Adipocyte (in vitro differentiated cells): ENCODE measurements at places on chromosomes 12 and 14.

DNA sequence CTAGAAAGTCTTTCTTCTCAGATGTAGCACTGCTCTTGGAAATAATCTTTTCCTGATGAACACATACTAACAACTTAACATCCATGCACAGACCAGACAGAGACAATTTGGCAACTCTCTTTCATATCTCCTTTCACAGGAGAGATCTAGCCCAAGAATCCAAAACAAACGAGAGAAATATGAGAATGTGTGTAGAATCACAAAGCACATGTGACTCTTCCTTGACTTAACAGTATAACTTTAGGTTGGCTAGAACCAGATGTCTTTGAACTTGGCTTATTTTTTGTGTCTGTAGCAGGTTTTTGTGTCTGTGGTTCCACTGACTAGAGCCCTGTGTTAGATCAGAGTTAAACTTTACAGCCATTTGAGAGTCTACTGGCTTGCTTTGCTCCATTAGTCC lies 114.2 kb downstream of the STXBP6 start:
- peak; percentile 40 for DNase-seq

GRCh38 chr14:65433157-65433556 lies 20.6 kb downstream of the FUT8 start:
- DNase-seq, result no peak

DNA sequence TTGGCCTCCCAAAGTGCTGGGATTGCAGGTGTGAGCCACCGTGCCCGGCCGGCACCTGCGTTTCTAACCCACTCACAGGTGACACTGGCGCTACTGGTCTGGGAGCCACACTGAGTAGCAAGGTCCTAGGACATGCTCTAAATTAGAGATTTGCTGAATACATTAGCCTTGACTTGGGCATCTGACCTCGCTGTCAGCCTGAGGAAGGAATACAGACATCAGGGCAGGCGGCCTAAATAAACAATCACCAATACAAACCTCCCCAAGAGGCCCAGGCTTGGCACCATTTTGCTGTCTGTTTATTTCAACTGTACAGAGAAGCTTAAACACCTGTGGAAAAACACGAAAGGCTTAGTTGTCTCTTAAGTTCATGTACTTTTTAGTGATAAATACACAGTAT lies 27.5 kb downstream of the P2RX4 start:
- no peak for DNase-seq

DNA sequence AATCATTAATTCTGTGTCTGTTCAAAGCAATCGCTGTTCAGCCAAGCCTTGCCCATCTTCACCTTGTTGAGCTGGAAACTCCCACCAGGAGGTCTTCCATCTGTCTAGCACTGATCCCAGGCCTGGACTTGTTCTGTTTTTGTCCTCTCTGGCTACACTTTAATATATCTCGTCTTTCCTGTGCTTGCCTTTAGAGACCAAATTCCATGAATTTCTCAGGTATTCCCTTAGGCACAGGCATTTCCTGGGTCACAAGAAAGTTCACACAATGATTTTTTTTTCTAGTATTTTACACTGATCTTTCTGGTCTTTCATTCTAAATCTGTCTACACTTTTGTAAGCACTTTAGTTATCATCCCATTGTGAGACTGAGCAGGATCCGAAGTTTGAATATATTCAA lies 116.4 kb upstream of the CCND2 start:
- DNase-seq, result no peak

- DNase-seq, result no peak
Observed at GRCh38 chr12:49744363-49744885, 3.1 kb downstream of the TMBIM6 start.

GRCh38 chr14:65282896-65283253 lies 129.7 kb upstream of the FUT8 start:
- no peak for DNase-seq

- peak; percentile 70 for DNase-seq
Observed at GRCh38 chr14:61609884-61610283, 85.4 kb upstream of the HIF1A start.

- DNase-seq, result peak; percentile 71
Observed at GRCh38 chr12:99605-100004, 33.0 kb downstream of the IQSEC3 start.

DNA sequence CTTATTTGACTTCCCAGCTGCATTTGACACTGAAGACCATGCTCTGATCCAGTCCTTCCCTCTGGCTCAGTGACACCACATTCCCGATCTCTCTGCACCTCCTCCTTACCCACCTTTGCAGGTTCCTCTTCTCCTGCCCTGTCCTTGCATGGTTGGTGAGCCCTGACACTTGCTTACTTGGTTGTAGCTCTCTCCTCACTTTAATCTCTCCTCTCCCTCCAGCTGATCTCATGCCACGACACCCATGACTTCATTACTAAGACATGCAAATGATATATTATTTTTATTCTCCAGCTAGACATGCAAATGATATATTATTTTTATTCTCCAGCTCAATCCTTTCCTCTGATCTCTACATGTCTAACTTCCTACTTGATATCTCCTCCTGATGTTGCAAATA lies at the start of gene SERPINA9:
Gene SERPINA9 (minus strand): TSS at position 175 of the 400 bp plus-strand sequence. CDS start 6,357 bp downstream, outside the sequence.
- no peak for DNase-seq

- peak; percentile 7 for DNase-seq
Observed at GRCh38 chr14:55665067-55665675, 85.2 kb downstream of the KTN1 start.

GRCh38 chr12:3533703-3534386 lies 42.8 kb downstream of the PRMT8 start:
- DNase-seq, result peak; percentile 7

- DNase-seq, result no peak
Observed at GRCh38 chr12:53975064-53975471, 314 bp upstream of the HOTAIR start.

DNA sequence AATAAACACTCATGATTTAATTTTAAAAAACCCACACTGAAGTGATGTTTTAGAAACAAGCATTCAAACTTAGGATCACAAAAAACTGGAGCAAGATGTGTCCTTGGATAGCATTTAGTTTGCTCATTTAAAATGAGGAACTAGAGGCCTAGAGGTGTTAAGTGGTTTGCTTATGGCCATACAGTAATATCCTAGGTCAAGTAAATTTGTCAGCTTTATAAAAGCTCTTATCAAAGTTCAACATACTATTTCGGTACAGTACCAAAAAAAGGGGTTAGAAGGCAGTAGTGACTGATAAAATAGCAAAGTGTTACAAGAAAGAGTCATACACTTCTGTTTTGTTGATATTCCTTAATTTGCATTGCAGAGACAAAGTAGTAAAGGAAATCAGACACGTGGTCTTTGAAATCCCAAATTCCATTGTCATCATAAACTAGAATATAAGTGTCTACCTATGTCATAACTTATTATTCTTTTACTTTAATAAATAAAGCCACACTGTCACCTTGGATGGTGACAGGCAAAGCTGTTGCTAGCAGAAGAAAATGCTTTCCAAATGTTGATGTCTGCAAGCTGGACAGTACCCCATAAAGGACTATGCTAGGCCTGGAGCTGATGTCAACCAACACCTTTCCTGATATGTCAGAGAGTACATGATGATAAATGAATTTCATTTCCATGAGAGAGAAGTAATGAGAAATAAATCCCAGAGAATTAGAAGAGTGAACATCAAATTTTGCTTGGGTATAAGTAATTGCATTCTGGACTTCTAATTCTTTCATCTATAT lies 17.6 kb upstream of the SRP54 start:
- no peak for DNase-seq

DNA sequence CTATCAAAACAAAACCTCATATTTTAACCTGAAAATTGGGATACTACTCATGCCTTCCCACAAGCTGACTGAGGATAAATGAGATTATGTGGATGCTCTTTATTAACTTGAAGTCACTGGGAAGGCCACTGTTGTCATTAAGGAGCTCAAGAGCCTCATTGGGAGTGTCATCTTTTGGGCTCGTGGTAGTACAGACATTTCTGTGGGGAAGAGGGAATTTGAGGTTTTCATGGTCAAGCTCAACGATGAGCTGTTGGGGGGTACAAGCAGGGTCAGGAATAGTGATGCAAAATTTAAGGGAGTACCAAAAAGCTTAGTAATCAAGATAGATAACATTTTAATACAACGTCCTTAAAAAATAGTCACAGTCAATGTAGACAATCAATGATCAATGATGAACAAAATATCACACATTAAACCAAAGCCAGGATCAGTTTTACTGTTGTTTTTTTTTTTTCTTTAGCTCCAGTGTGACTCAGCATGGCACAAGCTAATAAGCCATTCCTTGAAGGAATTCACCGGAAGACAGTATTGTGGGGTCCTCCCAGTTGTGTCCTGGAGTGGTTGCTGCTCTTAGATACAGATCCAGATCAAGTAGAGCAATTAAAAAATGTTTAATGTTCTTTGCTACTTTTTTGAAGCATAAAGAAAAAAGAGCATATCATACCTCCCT lies 130.9 kb downstream of the C12orf75 start:
- no peak for DNase-seq

- DNase-seq, result no peak
Observed at GRCh38 chr12:106066051-106066705, 72.6 kb downstream of the NUAK1 start.

DNA sequence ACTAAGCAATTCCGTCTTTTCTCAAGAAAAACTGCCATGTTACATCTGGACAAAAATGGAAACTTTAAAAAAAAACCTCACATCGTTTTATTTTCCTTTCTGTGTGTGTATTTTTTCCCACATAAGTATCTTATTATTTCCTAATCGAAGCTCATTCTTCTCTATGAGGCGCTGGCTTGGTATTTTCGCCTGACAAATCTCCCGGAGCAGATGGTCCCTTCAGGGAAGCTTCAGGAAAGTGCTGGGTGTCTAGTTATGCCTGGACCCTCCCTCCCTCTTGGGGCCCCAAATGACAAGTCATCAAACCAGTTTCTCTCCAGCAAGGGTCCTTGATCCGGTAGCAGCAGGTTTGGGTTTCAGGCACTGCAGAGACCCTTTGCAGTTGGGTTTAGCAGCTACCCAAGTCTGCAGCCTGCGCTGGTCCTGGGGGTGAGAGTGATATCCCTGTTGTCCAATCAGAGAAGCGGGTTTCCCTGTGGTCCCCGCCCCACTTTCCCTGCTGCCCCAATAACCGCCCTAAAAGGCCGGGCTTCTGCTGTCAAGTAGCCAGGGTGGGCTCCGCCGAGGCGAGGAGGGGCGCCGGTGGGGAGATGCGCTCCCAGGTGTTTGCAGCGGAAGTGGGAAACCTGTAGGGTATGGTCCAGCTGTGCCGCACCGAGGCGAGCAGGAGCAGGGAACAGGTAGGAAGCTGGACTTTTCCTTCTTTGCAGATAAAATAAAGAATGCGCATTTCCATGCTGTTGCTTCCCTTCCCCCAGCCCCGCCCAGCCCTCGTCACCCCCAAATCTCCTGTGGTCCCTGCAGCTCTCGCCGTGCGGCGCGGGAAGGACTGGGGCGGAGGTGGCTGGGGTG lies at the start of gene CNTN1:
Gene CNTN1 (plus strand): TSS at position 527 of the 852 bp plus-strand sequence.
- DNase-seq, result peak; percentile 7

DNA sequence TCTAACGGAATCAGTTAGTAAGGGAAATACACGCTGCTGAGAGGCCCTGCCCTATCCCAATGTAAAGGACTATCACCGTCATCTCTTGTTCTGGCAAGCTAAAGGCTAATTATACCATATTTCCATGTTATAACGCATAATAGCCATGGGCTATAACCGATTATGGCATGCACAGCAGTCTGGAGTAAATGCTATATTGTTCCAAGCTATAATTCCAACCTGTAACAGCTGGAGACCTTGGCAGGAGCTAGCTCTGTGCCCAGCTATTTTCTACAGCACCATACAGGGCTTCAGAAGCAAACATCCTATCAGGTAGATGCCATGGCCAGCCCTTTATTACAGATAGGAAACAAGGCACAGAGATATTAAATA lies 26.3 kb downstream of the SYNE3 start:
- no peak for DNase-seq

GRCh38 chr12:124568431-124569374 lies 1.3 kb upstream of the NCOR2 start:
- peak; percentile 92 for DNase-seq

DNA sequence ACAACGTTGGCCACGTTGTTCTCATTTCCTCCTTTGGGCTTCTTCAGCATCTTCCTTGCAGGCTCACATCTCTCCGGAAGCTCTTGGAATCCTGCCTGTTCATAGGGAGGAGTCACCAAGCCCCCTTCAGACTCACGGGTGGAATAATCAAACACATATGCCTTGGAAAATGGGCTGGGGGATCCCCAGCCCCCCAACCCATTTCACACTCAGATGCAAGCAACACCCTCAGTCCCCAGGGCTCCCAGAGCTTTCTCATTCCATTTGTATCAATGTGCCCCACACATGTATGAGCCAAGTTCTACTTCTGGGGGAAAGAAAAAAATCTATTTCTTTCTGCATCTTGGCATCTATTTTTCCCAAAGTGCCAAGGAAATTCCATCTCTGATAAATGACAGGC lies 33.1 kb downstream of the WSCD2 start:
- DNase-seq, result no peak

DNA sequence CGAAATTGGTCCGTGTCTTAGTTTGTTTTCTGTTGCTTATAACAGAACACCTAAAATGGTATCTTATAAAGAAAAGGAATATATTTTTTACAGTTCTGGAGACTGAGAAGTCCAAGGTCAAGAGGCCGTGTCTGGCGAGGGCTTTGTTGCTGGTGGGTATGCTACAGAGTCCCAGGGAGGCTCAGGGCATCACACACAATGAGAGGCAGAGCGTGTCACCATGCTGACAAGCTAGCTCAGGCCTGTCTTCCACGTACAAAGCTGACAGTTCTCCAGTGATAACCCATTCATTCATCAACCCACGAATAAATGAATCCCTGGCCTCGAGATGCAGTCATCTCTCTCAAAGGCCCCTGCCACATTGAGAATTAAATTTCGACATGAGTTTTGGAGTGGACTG lies 56.7 kb upstream of the AEBP2 start:
- no peak for DNase-seq

DNA sequence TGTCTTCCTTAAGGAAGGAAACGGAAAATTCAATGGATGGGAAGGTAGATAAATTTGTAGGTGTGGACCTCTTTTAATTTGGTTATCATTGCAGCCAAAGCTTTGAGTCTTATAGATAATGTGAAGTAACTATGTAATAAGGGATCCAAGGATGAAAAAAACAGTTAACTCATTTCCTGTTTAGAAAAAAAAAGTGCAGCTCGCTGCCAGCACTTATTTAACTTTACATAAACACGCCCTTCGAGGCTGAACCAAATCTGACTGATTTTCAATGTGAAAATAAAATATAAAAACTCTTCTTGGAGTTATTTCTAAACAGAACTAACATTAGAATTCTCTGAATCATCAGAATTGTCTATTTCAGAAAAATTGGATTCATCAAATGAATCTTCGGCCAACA lies 7.0 kb downstream of the NUBPL start:
- no peak for DNase-seq

DNA sequence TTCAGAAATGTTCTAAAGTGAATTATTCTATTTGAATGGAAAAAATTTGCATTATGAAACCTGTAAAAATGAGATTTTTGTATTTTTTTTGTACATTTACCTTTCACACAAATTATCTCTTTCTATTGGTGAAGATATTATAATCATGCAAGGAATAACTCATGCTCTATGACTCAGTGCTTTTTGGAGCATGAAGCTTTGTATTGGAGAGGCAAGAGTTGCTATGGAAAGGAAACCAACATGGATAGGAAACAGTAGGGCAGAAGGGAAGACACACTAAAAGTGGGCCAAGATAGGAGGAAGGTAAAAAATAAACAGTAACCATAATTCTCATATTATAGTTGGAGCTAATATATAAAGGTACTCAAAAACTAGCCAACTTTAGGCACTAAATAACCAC lies 79.0 kb downstream of the PLCZ1 start:
- DNase-seq, result no peak
